ENCODE measurements at places on chromosomes 6 and 20.

- no peak for DNase-seq
Measured at GRCh38 chr6:107812234-107812769, 11.8 kb downstream of the SCML4 start.

DNA sequence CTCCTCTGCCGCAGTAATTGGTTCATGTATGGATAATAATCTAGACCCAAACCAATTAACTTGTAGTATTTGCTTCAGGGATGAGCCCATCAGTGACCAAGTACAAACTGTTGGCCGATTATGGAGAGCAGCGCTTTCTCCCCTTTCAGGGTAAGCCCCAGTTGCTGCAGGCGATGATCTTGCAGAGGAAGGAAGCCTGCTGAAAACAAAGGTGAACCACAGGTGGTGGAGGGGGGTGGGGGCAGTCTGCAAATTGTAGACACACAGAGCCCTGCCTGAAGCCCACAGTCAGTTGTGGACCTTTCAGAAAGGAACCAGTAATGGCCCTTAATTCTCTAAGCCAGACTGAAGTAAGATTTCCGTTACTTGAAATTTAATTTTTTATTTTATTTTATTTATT lies 167.9 kb upstream of the JARID2 start:
- no peak for DNase-seq

DNA sequence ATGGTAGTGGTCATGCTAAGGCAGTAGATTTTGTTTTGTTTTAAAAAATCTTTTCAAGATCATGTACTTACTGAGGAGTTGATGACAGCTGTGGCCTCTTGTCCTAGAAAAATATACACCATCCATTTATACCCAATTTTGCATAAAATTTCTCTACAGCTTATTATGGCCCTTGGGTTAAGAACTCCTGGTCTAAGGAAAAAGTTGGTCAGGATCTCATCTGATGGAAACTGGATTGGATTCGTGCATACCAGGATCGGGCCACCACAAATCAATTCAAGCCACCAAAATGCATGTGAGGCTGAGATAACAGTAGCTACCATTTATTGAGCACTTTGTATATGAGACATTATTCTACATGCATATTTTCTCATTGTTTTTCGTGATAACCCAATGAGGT lies 244.4 kb downstream of the ZFAND3 start:
- DNase-seq, result no peak

DNA sequence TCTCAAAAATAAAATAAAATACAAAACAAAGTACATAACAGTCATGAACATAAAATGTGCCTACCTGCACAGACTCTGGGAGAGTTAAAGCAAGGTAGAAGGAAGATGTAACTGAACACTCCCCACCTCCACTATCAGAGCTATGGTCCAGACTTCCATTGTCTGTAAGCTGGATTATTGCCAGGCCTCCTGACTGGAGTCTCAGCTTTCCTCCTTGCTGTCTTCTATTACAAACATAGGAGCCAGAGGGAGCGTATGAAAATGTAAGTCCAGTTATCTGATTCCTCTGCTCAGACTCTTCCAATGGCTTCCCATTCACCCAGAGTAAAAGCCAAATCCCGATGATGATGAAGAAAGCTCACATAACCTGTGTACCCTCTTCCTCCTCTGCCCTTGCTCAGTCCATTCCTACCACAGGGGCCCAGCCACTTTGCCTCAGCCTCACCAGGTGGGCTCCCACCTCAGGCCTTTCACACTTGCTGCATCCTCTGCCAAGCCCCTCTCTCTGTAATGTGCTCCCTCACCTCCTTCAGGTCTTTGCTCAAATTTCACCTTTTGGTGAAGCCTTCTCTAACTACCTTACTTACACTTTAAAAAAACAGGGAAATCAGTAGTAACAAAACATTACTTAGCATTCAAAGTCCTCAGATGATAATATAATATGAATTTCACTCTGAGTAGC lies 194.1 kb downstream of the RIMS1 start:
- DNase-seq, result no peak

- DNase-seq, result no peak
Measured at GRCh38 chr6:8006208-8006607, 58.0 kb downstream of the BLOC1S5 start.

DNA sequence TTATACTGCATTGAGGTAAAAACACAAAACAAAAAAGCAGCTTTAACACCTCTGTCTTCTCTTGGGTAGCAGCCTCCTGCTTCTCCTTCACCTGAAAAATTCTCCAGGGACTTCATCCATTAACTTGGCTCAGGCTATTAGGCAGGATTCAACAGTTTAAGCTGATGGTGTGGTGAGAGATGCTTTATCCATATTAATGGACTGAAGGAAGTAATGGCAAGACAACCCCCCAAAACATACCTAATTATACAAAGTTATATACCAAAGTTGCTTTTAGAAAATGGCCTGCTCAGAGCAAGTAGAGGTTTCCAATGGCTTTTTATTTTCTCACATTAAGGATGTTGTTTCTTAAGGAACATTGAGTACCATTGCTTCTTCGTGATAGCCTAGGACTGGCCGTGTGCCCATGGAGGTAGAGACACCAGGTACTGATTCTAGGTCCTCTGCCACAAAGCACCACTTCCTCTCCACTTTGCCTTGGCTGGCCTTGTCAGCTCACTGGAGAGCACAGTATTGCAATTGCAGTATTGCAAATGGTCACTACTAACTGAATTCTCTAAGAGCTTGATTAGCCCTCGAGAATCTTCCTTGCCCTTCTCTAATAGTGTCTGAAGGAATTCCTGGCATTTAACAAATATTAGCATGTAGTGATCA lies 7.3 kb downstream of the EDN1 start:
- no peak for DNase-seq

DNA sequence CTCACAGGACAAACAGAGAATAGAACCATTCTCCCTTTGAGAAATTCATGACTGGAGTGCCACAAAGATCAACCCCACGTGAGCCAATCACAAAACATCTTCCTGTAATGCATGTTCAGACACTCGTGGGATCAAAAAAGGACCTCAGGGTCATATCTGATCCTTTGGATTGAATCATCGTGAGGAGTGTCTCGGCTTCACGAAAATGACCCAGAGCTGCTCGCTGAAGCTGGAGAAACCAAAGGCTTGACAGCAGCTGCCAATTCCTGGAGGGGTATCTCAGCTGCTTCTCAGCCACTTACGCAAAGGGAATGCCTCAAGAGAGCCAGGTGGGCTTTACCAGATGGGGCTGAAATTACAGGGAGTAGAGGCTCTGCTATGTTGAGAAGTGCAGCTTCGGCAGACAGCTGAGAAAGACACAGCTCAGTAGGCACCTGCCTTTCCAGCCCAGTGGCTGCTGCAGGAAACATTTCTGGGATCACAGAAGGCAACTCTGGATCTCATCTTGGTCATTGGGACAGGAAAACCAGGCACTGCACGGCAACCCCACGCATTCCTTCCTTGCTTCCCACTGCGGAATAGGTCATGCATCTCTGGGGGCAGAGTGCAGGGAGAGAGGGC lies 813.1 kb downstream of the KIF16B start:
- no peak for DNase-seq

GRCh38 chr6:150324044-150324443 lies 44.8 kb upstream of the IYD start:
- no peak for DNase-seq
